ENCODE measurements at places on chromosomes 1 and 21.
A peak's percentile ranks its signal among the peaks of the same experiment; 100 is the strongest.

- DNase-seq, result no peak
Observed at GRCh38 chr1:114691061-114691460, 4.3 kb downstream of the AMPD1 start.

- peak; percentile 33 for DNase-seq
Observed at GRCh38 chr1:64960731-64961130, 5.6 kb downstream of the JAK1 start.

DNA sequence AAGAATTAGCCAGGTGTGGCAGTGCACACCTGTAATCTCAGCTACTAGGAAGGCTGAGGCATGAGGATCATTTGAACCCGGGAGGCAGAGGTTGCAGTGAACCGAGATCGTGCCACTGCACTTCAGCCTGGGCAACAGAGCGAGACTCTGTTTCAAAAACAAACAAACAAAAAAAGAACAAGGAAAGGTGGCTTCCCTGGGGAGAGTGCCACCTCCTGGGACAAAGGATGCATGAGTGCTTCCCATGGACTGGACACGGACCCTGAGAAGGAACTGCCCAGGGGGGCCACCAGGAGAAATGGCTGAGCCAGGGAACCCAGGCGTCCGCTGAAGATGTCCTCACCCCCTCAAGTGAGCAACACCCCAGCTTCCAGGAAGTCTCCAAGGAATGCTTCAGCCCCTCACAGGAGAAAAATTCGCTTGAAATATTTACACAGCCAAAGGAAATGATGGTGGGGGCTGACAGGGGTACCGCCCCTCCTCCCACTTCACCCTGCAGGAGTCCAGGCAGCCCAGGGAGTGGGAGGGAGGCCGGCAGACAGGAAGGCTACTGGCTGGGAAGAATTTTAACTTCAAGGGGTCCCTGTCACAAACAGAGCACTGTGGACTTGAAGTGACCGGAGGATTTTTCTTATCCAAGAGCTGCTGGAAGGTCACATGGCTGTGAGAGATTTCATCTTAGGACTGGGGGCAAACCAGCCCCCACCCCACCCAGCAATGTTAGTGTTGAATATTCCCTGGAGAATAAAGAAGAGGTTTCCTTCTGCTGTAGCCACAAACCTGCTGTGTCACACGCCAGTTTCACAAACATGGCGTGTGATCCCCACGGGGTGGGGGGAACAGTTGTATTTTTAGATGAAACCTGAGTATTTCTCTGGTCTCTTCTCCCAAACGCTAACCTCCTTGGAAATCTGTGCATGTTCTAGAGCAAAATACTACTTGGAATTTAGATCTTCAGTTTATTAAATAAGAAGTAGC is 90.8 kb upstream of the SLC25A33 start:
- no peak for DNase-seq

DNA sequence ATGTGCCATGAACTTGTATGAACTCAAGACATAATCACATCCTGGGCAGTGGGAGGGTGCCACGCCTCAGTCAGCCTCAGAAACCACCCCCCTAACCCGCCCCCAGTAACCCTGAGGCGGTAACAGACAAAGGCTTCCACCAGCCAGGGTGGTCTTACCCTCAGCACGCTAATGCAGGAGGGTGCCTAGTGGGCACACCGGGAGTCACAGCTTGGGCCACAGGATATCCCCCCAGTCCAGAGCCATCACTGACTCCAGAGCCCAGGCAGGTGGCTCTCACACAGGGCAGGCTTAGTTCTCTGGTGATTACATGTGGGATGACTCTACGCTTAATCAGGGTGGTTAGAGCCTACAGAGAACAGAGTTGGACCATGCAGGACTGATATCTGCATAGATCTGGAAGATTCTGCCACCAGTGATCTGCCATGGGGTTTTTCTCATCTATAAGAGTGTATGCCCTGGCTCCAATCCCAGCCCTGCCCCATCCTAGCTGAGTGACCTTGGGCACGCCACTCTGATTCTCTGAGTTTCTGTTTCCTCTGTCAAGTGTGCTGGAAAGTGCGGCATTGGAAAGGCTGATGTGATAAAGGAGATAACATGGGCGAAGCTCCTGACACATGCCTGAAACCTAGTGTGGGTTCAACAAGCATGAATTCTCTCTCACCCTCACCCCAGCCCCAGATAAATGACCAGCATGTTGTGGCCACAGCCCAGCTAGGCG is 27.3 kb downstream of the OPTC start:
- DNase-seq, result no peak

GRCh38 chr1:155548706-155549105 is 13.9 kb downstream of the ASH1L start:
- DNase-seq, result no peak

DNA sequence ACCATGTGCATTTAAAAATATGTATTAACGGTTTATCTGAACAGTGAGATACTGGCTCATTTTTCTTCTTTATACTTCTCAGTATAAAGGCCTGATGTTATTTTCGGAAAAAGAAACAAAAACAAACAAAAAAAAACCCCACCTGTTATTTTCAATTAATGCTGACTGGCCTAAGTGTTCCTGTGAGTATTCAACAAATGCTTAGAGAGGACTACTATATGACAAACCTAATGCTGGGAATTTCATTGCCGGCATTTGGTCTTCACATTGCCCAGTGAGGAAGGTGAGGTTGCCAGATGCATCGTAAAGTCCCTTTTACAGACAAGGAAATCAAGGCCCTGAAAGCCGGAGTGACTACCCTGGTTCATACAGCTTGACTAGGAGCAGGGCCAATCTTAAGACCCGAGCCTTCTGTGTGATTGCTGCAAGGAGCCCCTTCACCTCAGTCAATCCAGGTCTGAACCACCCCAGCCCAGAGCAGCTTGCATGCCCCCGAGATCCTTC is 599 bp downstream of the MRPL24 start:
- DNase-seq, result no peak

- no peak for DNase-seq
Observed at GRCh38 chr21:40844935-40845334, 2.0 kb downstream of the DSCAM start.

- DNase-seq, result no peak
Observed at GRCh38 chr1:59516881-59517280, 220.0 kb downstream of the FGGY start.

GRCh38 chr1:21687081-21687529 is 17.9 kb upstream of the RAP1GAP start:
- DNase-seq, result no peak

DNA sequence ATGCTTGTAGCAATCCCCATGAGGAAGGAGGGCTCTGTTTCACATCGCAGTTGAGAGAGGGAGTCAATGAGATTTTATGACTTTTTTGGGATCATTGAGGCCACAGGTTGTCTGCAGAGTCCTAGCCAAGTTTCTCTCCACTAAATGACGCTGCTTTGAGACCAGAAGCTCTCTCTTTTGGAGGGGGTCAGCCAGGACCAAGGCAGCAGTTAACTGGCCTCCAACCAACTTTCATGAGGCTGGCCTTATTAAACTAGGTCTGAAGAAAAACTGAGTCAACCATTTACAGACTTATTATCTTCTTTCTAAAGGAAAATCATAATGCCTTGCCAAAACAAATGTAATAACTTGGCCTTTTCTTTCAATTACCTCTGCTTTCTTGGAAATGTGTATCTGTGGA is 8.6 kb downstream of the WLS start:
- no peak for DNase-seq

Data from GM19239 (cell line).